Aorta (tissue), 5 donors: ENCODE measurements at places on chromosomes 1 and 21. TPM values are rescaled to one million over a fixed set of nuclear protein-coding genes. Genes with fewer than 3 reads are reported as not detected.

ARHGAP30 gene
- total RNA-seq: 14.7 TPM

ALX3 gene
- total RNA-seq: not detected

SETSIP gene
- total RNA-seq: not detected

PROX1 gene
- 2.5 TPM for total RNA-seq

- H3K27me3 ChIP-seq: no peaks in the 10 kb centered on the region
- H3K4me3 ChIP-seq: no peak overlapping the region
- DNase-seq: no peak
- no peaks in the 10 kb centered on the region for H3K4me1 ChIP-seq
- H3K36me3 ChIP-seq: no peaks in the 10 kb centered on the region
- no peak overlapping the region for H3K27ac ChIP-seq
These were observed 39.5 kb upstream of the MCOLN3 start for GRCh38 chr1:85087659-85088407.

GRCh38 chr1:43253876-43254275, 15.9 kb upstream of the TMEM125 start:
- no peaks in the 10 kb centered on the region for H3K4me1 ChIP-seq
- H3K36me3 ChIP-seq: no peaks in the 10 kb centered on the region
- H3K27ac ChIP-seq: no peak overlapping the region
